ENCODE measurements at places on chromosomes 13 and 19.

GRCh38 chr13:106234636-106235035 lies 300.8 kb downstream of the EFNB2 start:
- no peak for DNase-seq

DNA sequence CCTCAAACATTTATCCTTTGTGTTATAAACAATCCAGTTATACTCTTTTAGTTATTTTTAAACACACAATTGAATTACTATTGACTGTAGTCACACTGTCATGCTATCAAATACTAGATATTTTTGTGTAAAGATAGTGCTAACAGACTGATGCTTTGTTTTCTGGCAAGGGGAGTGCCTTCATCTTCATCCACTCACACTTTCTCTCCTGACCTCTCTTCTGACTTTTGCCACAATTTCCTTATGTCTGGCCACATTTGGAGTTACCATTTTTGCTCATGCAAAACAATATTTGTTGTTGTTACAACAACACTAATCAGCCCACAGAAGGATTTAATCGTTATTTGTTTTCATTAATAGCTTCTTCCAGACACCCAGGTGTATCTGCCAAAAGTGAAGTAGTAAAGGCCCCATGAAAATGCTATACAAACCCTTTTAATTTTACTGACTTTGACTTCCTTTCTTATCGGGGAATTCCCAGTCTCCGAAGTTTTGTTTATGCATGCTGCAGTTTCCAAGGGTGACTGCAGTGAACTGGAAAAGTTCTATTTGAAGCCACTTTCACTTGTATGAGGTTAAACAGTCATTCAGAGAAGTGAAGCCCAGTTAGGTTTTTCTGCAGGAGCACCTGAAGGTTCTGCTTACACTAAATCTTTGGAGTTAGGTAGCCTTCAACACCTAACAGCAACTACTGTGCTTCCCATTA lies 66.1 kb upstream of the FRY start:
- DNase-seq, result peak; percentile 85

GRCh38 chr19:51676566-51677083 lies 16.5 kb upstream of the SPACA6 start:
- DNase-seq, result no peak

GRCh38 chr13:102286326-102286725 lies 115.5 kb downstream of the FGF14 start:
- DNase-seq, result peak; percentile 94

GRCh38 chr13:98280176-98280510 lies 103.1 kb upstream of the RNF113B start:
- no peak for DNase-seq

DNA sequence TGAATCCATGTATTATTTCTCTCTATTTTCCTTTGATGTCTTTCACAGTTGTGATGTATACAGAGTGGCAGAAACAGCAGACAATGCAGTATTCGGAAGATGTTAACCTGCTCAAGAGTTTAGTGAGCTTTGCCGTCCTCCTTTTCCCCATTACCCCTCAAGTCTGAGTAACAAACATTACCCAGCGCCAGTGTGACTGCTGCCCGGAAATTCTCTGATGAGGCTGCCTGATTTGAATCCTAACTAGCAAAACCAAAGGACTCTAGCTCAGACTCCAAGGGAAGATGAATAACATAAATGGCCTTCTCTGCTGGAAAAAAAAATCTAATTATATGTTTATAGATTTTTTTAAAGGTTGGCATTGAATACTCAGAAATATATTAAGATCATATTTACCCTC lies 247.3 kb upstream of the SOX21 start:
- no peak for DNase-seq

DNA sequence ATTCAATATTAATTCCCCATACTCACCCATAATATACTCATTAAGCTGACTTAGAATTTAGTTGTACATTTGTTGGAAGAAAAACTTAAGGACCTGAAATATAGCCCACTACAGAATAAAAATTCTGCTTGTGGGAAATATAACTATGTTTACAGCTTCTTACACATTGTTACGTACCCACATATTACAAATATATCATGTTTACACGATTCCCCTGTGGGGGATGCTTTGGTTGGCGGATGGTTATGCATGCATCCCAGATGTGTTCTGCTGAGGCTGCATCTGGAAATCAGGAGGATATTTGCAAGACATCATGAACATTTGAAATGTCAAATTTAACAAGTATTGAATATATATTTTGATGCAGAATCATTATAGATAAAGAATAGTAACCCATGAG lies 79.5 kb upstream of the KL start:
- DNase-seq, result no peak

- no peak for DNase-seq
These were observed 18.1 kb downstream of the NKPD1 start for GRCh38 chr19:45142726-45143110.

GRCh38 chr13:43983373-43983772 lies 103.7 kb downstream of the LACC1 start:
- no peak for DNase-seq

DNA sequence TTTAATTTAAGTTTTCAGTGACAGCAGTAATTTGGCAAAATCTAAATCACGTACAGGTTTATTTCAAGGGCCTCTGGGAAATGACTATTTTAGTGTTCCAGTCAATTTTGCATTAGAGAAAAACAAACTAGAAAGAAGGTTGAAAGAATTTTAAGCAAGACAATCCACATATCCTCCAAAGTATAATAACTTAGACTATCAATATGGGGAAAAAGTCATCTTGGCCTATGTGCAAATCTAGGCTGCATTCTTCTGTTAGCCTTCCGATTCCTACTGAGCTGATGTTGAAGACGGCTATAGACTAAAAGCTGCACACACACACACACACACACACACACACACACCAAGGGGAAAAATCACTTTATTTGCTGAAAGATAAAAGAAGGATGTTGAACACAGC lies 81.3 kb downstream of the SLITRK6 start:
- no peak for DNase-seq

GRCh38 chr13:46561691-46562090 lies 8.7 kb downstream of the LRCH1 start:
- DNase-seq, result no peak

DNA sequence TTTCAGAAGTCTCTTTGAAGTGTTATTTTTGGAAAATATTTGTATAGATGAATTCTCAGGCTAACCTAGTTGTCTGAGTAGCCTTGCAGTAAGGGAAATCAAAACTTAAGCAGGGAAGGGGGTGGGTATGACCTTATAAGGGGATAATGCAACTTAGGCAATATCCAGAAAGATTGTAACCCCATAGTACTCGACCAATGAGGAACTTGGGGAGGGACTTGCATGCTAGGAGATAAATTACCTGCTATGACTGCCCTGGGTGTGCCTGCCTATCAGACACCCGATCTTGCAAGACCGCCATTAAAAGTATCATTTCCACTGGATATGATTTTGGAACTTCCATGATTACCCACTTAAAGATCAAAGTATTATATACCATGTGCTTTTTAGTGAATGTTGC lies 23.0 kb upstream of the RFXAP start:
- no peak for DNase-seq

- DNase-seq, result no peak
These were observed 97.0 kb downstream of the SLC7A1 start for GRCh38 chr13:29498426-29499040.

GRCh38 chr19:941292-942132 lies 15.7 kb downstream of the ARID3A start:
- no peak for DNase-seq

DNA sequence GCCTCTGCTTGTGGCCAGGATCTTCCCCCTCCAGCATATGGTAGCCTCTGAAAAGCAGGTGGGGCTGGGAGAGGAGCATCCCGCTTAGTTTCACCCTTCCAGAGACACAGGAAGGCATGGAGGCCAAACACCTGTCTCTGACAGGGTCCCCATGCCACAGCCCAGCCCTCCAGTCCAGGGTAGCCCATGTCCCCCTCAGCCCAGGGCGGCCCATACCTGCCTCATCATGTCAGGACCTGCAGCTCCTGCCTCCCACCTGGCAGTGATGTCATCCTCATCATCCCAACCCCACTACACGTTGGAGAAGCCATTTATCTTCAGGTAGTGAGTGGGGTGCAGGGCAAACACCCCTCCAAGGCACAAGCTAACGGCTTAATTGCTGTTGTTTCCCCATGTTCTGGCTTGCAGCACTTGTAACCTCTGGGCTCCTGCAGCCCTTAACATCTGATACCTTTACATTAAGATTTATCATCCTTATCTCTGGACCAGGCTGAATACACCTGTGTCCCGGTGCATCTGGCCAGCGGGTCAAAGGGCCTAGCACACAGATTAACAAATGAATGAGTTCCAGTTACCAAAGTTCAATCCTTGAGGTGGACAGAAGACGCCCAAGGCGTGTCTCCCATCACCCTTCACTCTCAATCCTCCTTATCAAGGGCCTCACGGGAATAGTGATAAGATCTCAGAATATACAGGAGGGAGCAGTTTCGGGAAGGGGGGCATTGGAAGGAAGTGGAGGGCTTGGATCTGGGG lies 22.2 kb downstream of the ZNF175 start:
- no peak for DNase-seq

DNA sequence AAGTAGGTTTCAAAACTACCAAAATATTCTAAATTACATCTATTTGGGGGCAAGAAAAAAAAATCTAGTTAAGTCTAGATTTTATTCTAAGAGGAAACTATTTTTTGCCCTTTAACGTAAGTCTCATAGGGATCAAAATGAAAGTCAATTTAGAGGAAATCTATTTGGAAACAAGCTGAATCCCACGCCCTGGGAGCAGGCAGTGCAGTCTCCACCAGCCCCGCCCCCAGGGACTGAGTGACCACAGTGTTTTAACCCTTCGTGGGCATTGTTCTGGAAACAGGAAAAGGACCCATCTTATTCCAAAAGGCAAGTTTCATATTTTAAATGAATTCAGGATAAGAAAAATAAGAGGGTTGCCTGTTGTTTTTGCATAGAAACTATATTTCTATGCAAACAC lies 209.7 kb downstream of the SPRY2 start:
- no peak for DNase-seq

DNA sequence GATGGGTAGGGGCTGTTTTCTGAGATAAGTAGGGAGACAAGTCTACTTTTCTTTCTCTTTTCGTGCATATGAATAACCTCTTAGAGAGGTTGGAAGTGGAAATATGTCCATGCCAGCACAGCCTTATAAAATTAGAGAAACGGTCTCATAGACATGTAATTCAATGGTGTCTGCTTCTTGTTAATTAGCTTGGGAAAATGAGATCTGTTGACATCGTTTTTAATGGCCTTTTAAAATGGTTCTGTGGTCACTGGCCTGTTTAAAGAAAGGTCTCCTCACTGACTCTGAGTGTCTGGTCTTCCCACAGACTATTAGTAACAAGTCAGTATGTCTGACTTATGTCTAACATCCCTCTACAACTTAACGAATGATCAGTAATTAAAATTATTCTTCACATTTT lies 487.1 kb downstream of the SLITRK6 start:
- DNase-seq, result no peak

DNA sequence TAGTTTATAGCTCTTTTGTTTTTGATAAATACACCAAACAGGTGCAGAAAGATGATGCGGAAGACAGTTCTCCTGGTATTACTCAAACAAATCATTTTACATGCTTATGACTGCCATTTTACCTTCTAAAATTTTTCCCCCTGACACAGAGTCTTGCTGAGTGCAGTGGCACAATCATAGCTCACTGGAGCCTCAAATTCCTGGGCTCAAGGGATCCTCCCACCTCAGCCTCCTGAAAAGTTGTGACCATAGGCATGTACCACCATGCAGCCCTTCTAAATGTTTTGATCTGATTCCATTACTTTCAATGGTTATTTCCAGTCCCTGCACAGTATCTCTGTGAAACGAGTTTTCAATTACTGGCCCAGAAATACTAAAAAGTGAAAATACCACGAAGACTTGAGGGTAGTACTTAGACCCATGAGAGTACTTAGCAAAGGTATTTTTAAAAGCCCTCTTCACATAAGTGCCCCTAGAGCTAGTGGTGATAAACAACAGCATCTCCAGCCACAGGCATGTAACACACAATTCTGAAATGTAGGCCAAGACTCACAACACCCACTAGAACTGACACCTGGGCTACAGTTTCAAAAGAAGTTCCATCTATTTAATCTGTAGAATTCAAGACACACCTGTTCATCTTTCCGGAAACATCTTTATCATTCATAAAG lies 11.3 kb downstream of the HSPH1 start:
- no peak for DNase-seq

All from kidney epithelial cell (primary cell).